ENCODE measurements at places on chromosomes 2 and 18.

DNA sequence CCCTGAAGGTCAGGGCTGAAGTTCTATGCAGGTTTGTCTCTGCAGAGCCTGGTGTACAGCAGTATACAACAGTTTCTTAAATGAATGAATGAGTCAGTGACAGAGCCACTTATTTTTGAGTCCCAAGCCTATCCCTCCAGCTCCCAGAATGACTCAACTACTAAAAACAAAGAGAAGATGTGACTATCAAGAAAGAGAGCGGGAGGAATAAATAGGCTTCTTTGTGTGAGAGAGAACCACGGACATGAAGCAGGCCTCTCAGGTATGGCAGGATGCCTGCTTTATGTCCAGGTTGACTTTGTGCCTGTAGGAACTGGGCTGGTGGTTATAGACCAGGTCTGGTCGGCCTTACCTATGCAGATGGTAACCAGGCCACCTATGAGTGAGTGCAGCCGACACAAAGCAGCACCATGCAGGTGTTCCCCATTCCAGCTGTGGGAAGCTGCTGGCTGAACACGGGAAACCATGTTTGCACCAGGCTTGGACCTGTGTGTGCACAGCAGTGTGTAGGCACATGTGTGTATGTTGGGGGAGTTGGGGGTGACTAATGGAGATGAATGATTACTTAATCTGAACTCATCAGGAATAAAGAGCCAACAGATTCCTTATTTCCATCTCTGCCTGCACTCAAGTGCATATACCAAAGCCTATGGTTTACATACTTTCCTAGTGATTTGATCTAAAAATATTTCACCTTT lies 171.0 kb downstream of the OSR1 start:
- no peak for DNase-seq

- no peak for DNase-seq
Measured at GRCh38 chr2:19543663-19544383, 185.4 kb upstream of the OSR1 start.

DNA sequence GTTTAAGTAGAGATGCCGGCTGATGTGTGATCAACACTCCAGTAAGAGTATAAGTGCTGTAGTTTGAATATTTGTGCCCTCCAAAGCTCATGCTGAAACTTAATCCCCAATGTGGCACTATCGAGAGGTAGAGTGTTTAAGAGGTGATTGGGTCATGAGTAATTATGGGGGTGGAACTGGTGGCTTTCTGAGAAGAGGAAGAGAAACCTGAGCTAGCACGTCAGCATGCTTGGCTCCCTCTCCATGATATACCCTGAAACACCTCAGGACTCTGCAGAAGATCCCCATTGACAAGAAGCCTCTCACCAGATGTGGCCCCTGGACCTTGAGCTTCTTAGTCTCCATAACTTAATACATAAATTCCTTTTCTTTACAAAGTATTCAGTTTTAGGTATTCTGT lies 584.8 kb downstream of the TSN start:
- no peak for DNase-seq

DNA sequence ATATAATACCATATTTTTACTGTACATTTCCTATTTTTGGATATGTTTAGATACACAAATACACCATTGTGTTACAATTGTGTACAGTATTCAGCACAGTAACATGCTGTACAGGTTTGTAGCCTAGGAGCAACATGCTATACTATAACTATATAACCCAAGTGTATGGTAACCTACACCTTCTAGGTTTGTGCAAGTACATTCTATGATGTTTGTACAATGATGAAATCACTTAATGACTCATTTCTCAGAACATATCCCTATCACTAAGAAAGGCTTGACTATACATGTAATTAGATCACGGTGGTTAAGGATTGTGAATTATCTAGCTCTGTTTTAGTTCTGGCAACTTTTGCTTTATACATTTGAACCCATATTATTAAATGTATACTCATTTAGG lies 31.3 kb downstream of the NPHP1 start:
- no peak for DNase-seq

- no peak for DNase-seq
Measured at GRCh38 chr2:23826040-23826439, 100.9 kb downstream of the ATAD2B start.

DNA sequence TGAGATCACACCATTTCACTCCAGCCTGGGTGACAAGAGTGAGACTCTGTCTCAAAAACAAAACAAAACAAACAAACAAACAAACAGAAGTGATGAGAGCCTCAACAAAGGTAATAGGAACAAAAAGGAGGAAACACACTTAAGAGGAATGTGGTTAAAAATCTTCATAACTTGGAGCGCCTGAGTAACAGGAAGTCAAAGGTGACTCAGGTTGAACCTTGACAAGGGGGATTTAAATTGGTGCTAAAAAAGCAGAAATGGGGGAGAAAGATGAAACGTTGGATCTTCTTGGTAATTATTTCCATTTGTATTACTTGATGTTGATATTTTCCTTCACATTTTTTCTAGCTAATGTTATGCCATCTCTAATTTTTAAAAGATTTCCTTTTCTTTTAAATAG lies 318.5 kb upstream of the TCF4 start:
- no peak for DNase-seq

- DNase-seq = no peak
Measured at GRCh38 chr2:209523867-209524266, 100.0 kb downstream of the MAP2 start.

GRCh38 chr2:19120181-19120580 lies 238.2 kb downstream of the OSR1 start:
- DNase-seq = no peak

DNA sequence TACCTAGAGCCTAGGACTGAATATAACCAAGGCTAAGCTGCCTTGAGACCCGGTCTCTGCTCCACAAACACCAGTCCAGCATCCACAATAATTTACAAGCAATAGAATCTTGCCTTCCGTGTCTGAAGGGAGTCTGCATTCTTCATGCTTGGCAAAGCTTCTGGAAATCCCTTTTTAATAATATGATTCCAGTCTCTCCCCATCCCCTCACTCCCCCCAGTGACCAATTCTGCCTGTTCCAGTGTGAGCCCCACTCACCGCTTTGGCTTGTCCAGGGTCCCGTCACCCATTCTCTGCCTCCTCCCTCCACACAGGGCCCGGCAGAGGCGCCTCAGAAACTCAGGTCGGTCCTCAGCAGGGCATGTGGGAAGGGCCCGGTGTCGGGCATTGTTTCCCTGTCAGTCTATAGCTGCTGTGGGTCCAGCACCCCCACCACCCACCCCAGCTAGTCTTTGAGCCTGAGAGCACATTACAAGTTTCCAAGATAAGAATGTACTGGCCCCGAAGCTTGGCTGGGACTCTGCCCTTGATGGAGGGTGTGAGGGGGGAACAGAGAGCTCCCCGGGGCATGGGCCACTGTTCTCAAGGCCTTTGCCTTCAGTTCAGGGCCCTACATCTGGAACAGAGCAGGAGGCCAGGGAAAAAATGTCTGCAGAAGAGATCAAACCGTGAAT lies 129.7 kb upstream of the MYCN start:
- DNase-seq = no peak

- DNase-seq = peak; percentile 53
Measured at GRCh38 chr18:46756559-46757201, at the start of gene ST8SIA5. Gene ST8SIA5, minus strand, starts transcription at chr18:46757053. Its CDS starts 545 bp downstream, at chr18:46756508.

DNA sequence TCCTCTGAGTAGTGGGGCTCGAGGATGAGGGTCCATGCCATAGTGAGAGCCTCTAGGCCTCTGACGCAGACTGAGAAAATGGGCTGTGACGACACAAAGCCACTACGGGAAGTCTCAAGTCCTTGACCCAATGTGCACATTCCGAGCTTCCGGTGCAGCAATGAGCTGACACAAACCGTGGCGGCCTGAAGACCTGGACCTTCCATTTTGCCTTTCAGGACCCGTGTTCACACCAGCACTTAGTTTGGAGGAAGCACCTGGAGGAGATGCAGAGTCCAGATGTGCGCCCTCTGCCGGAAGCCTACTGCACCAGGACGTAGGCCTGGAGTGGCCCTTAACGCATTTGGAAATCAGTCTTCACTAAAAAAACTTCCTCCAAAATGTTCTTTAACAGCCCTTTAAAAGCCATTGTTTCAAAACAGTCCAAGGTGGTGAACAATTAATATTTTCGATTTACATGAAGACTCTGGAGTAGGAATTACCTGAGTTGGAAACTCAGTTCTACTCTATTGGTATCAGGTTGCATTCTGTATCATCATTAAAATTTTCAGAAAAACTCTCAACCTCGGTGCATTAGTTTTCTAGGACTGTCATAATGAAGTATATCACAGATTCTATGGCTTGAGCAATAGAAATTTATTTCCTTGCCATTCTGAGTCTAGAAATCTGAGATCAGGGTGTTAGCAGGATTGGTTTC lies 33.9 kb downstream of the BMP10 start:
- peak; percentile 77 for DNase-seq

GRCh38 chr2:9390991-9391390 lies 32.3 kb downstream of the ITGB1BP1 start:
- no peak for DNase-seq

DNA sequence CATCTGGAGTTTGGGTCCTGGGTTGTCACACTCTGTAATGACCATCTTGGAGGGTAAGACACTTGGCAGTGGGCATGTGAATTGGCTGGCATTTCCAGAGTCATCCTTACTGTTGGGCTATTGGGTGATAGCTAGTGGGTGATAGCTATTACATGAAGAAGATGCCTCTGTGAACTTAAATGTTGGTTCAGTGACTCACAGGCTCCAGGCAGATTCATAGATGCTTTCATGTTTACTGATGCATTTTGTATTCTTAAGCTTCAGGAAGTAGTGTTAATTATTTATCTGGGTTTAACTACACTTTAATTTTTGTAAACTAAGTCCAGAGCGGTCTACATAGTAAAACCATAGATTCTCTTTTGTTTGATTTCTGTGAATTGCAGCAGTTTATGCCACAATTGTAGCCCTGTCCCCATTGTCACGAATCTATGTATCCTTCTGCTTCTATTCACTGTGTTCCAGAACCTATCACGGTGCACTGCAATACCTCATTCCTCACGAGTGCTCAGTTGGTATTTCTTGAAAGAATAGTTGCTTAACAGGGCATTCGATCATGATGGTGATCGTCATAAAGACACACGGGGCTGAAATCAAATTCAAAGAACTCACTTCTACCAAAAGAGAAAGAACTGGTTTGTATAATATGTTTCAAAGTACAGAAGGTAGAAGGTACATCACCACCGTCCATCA lies 79.7 kb downstream of the GBX2 start:
- DNase-seq = no peak

DNA sequence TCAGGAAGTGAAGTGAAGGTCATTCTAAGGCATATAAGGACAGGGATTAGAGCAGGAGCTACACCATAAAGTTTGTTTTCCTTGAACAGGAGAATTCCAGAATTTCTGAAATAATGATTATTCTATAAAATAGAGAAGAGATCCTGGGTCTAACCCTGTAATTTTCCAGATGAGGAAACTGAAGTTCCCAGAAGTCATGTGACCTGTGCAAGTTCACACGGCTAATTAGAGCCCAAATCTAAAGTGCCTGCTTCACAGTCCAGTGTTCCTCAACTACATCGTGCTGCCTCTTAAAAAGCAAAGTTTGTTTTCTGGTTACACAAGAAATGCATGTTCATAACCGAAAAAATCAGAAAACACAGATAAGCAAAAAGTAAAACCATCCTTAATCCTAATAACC lies 34.9 kb downstream of the PLB1 start:
- DNase-seq = no peak

DNA sequence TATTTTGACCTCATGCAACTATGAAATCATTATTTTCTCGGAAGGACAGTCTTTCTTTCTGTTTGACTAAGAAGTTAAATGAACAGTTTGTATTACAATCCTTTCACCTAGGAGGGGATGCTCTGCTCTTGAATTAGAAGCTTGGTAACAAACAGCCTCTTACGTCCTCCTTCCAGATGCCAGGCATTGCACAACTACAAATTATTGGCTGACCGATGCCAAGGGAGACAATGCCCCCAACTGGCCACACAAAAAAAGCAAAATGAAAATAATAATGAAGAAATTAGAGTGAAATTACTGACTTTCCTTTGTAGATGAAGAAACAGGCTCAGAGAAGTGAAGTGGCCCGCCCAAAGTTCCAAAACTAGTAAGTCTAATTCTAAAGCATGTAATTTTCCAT lies 177.9 kb downstream of the CYRIA start:
- peak; percentile 48 for DNase-seq

- DNase-seq = no peak
Measured at GRCh38 chr18:43830303-43830702, 553.0 kb upstream of the SYT4 start.

- DNase-seq = peak; percentile 58
Measured at GRCh38 chr2:99821039-99821438, 321.4 kb downstream of the AFF3 start.

DNA sequence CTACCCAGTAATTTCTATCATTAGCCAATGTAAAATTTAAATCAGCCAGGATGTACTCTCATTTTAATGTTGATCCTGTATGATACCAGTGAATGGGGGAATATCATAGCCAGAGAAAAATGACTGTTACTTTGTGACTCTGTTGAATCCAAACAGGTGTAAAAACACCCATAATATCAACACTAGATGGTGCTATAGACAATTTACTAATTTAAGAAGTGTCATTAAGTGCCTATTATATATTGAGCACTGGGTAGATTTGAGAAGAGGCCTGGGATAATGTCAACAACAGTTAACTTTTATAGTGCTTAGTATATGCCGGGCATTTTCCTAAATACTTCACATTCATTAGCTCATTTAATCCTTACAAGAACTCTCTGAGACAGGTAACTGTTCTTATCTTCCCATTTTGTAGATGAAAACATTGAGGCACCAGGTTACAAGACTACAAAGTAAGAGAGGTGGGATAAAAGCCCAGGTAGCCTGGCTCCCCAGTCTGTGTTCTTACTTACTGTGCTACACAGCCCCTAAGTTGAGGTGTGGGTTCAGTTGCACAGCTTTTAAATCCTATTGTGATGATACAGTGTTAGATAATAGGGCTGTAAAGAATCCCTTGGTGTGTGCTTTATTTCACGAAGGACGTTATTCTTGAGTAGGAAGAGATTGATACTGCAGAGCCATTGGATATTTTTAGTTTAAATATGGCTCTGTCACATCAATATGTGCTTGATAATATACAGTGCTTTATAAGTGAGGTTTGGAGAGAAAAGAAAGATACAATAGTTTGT lies 325.5 kb downstream of the AGPS start:
- no peak for DNase-seq

GRCh38 chr2:238669046-238669445 lies 178.8 kb upstream of the TWIST2 start:
- DNase-seq = no peak

DNA sequence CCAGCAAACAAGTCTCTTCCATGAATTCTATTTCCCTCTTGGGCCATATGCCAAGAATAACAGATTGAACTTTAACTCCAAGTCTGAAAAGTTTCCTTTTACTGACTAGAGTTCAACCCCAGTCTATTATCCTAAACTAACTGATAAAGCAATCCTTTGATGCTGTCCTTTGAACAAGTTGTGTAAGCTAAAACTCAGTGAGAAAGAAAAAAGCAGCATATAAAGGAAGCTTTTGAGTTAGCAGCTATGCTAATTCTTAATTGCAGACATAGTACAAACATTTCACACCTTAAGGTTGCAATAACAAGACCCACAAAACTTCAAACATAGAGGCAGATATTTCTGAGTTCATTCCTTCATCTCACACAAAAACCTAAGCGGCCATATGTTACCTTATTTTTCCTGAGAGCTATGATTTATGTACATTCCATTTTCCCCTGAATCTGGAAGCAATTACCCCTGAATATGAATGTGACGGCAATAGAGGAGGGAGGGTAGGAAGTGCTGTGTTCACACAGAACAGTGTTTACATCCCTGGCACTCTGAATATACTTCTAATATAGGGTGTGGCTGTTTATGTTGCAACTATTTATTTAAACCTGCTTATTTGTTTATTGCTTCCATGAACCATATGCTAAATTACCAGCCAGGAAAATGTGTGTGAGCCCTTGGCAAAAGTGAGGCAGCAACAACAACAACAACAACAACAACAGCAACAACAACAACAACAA lies 180.6 kb downstream of the IRS1 start:
- DNase-seq = no peak

GRCh38 chr2:39024833-39025232 lies 96.0 kb downstream of the SOS1 start:
- DNase-seq = no peak

Data from mesendoderm (in vitro differentiated cells).